ENCODE measurements at places on chromosomes 1 and 21.
A peak's percentile ranks its signal among the peaks of the same experiment; 100 is the strongest.

DNA sequence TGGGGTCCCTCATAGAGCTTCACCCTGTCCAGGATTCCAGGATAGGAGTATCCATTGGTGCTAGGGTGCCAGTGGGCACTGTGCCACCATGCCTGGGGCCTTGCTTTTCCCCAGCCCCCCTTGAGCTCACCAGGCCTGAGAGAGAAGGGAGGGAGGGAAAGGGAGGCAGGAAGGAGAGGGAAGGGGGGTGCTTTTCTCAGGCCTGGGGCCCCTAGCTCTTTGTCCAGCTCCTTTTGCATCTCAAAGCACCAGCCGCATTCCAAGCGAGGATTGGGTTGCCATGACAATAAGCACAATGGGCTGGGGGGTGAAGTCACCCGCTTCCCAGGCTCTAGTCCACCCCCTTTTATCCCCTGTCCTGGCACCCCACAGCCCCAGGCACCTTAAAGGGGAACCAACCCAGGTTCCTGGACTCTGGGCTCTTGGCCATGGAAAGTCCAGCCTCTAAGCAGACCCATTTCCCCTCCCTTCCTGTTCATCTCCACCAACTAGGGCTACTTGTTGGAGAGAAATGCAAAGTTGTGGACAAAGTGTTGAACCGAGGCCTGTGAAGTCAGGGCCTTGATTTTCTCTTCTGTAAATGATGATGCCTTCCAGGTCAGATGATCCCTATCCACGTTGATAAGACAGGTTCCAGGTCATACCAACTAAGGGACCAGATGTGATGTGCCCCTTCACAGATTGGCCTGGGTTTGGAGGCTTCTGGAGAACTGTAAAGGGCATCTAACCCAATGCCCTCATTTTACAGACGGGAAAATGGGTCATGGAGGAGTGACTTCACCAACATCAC is 11.4 kb downstream of the THBS3 start:
- no peak for DNase-seq

- DNase-seq, result no peak
Measured at GRCh38 chr1:20099533-20099932, 19.8 kb downstream of the PLA2G2D start.

DNA sequence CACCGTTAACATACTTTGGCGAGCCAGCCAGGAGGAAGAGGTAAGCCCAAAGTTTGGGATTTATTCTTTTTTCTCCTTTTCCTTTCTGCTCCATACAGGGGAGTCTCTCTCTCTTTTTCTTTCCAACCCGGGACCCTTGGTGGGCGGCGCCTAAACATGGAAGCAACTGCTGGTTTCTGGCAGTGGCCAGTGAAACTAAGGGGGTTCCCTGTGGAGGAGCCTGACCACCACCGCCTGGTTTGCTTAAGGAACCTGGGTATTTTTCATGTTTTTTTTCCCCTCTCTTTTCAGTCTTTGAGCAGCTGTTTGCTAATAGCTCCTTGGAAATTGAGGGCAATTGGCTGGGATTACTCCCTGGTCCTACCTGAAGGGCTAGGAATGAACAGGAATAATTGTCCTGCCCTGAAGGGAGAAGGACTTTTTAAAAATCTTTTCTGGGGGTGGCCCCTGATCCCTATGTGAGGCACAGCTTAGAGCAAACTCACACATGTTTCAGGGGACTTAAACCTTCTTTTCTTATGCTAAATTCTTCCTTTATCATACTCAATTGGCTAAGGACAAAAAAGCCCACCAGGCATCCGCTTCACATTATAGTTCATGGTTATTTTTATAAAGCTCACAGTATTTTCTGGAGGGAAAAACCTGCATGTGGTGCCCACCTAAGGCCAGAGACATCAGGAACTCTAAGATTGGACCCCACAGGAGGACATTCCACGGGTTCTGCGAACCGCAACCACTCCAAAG is 61.3 kb upstream of the PLD5 start:
- DNase-seq, result no peak

- DNase-seq, result no peak
Measured at GRCh38 chr1:159826441-159827101, at the start of gene SLAMF8. Gene SLAMF8, plus strand, starts transcription at chr1:159826873. Its CDS starts 26 bp downstream, at chr1:159826899.

DNA sequence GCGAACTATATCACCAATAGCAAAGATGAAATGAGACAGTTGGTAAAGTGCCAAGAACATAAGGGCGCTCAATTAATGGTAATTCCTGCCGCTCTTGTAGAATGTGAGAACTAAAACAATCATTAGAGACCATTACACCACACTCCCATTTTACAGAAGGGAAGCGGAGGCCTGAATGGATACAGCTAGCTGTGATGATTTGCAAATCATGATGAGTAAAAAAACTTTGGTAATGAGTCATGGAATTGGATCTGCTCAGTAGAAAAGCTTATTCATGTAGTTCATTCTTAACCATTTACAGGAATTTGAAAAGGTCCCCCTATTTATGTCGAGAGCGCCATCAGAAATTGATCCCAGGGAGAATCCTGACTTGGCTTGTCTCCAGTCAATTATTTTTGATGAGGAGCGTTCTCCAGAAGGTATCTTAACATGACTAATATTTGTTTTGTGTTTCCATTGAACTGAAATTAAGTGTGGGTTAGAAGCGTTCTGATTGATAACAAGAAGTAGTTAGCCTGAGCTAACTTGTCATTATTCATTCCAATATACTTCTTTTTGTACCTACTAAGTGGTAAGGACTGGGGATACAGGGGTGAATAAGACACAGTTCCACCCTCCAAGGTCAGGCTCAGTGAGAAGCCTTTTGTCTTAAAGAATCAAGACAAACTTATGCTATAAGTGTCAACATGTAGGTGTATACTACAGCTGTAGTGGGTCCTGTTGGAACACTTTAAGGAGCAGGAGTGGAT is 812 bp downstream of the TTC4 start:
- DNase-seq, result peak; percentile 52

DNA sequence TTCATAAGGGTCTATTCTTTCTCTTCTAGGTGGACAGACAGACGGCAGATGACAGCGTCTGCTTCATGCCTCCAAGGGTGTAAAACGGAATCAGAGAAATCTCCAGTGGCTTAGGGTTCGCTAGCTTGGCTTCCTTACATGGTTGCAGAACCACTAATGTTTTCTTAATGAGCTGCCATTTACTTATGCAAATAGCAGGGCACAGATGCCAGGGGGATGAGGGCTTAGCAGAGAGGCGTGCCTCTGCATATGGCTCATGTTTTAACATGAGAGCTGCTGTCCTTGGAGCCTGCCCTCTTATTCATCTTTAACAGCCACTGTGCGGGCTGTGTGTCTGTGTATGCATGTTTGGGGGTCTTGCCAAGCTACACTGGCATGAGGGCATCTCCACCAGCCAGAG is 119.6 kb downstream of the IER5 start:
- no peak for DNase-seq

GRCh38 chr1:219422811-219423598 is 189.9 kb downstream of the ZC3H11B start:
- peak; percentile 30 for DNase-seq

Data from fibroblast of gingiva (primary cell).